ENCODE measurements at places on chromosomes 12 and 14. TPM values are rescaled to one million over a fixed set of nuclear protein-coding genes. Genes with fewer than 3 reads are reported as not detected.
A peak's percentile ranks its signal among the peaks of the same experiment; 100 is the strongest.

Gene MDGA2
- total RNA-seq = not detected

Gene SRRM4
- 0.12 TPM for total RNA-seq

Gene PMEL
- total RNA-seq = 4.9 TPM

Gene FIGNL2
- total RNA-seq = 1.5 TPM

Gene LHX5
- not detected for total RNA-seq

Gene RIMBP2
- total RNA-seq = 0.09 TPM

Gene DIO2
- total RNA-seq = 1.0 TPM

Gene SPIC
- not detected for total RNA-seq

Gene TUBA1C
- 113 TPM for total RNA-seq

Gene SMAGP
- total RNA-seq = 34.2 TPM

GRCh38 chr14:33493266-33493665 lies 457.6 kb downstream of the EGLN3 start:
- no peak for DNase-seq
- H3K27ac ChIP-seq = no peak overlapping the region
- no peaks in the 10 kb centered on the region for H3K4me1 ChIP-seq
- H3K27me3 ChIP-seq = no peaks in the 10 kb centered on the region

DNA sequence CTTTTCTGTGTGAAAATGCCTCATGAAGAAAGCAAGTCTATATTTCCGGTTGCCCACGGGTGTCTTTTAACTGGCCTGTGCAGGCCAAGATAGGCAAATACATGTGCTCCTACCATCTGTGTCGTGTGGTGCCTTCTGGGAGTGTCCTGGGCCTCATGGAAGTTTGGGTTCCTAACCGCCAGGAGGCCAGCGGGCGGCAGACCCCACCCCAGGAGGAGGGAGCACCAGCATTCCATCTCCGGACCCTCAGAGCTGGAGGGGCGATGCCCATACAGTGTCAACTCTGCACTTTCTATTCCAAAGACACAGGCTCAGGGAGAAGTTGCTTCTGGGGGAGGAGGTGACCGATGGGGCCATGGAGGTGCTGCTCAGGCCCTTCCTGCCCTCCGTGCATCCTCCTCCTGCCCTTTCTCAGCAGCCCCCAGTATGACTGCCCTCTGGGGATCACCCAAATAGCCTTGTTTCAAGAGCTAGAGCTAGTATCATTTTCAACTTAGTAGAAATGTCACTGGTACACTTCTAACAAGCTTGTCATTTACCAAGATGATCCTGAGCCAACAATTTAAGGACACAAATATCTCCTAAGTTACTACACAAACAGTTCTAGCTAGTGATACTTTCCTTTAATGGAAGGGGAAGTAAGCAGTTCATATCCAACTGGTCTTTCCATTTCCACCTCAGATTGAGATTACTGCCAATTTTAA lies 17.8 kb downstream of the CCDC92 start:
- no peaks in the 10 kb centered on the region for H3K27me3 ChIP-seq
- H3K27ac ChIP-seq = no peak overlapping the region
- no peaks in the 10 kb centered on the region for H3K36me3 ChIP-seq
- H3K4me3 ChIP-seq = no peak overlapping the region
- no peak for DNase-seq

DNA sequence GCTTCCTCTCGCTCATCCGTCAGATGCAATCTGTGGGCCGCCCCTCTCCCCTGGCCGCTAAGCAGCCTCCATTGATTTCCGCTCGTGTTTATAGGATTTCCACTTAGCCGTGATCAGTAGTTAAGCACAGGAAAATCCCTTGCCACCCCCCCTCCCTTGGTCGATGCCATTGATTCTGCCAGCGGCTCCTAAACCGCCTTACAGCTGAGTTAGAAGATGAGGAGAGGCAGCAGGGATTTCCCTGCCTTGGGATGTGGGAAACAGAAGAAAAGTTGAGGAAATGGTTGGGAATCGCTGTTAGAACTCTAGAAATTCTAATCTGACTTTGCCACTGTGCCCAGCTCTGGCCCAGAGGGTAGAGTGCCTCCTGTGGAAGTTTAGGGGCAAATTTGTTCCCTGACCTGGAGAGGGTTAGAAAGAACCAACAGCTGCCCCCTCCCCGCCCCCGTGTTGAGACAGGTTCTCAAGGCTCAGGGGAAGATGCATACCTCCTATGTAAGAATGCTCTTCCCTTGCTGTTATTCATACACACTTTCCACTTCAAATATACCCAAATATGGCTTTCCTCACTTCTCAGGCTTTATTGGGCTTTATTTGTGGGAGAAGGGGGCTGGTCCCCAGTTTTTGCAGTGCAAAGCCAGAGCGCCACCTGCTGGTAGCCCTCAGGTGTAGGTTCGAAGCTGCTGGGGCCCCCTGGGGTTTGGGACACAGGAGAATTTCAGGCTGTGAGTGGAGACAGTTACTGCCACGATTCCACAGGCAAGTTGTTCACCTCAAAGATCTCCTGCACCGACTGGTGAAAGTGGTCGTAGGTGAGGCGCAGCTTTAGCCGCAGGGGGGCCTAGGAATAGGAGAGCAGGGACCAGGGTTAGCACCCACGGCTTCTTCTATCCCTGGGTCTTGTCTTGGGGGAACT lies 3.2 kb downstream of the THTPA start:
- H3K4me1 ChIP-seq = peaks cover 19% of the 10 kb centered on the region
- no peaks in the 10 kb centered on the region for H3K27me3 ChIP-seq
- peaks cover 52% of the 10 kb centered on the region for H3K36me3 ChIP-seq
- H3K27ac ChIP-seq = no peak overlapping the region

GRCh38 chr12:113506867-113507266 lies 35.2 kb upstream of the LHX5 start:
- no peak for DNase-seq
- H3K27me3 ChIP-seq = peaks cover 34% of the 10 kb centered on the region
- no peaks in the 10 kb centered on the region for H3K36me3 ChIP-seq
- no peak overlapping the region for H3K4me3 ChIP-seq

DNA sequence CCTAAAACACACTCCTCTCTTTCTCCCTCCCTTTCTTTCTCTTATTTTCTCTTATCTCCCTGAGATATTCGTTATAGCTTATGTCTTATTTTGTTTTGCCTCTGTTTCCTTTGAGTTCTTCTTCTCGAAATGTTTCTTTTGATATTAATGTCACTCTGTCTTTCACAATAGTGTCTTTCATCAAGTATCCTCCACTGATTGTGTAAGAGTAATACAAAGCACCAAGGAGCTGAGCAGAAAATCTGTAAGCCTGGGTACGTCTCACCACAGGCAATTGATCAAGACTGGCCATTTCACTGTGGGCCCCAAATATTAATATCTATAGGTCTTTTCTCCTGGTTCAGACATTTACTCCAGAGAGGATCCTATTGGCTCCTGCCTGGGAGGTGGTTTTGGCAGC lies 4.8 kb upstream of the LYZ start:
- H3K27ac ChIP-seq = no peak overlapping the region
- DNase-seq = no peak
- H3K36me3 ChIP-seq = no peaks in the 10 kb centered on the region
- peaks cover 29% of the 10 kb centered on the region for H3K4me1 ChIP-seq
- no peak overlapping the region for H3K4me3 ChIP-seq

DNA sequence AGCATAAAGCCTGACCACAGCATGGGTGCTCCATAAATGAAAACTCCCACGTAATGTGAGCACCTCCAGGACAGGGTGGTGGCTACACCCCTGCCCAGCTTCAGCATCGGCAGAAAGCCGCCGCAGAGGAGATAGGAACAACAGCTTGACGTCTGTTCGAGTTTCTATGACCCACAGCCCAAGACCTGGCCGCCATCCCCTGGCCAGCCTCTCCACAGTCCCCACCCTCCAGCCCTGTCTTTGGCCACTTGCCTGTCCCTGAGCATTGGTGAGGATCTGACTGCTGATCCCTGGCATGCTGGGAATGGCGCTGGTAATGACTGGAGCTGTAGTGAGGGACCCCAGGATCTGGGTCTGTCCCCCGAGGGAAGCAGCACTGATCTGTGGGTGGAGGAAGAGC lies 21.3 kb downstream of the POU6F1 start:
- no peak overlapping the region for H3K4me3 ChIP-seq
- no peaks in the 10 kb centered on the region for H3K27me3 ChIP-seq
- H3K36me3 ChIP-seq = no peaks in the 10 kb centered on the region
- H3K27ac ChIP-seq = no peak overlapping the region
- no peaks in the 10 kb centered on the region for H3K4me1 ChIP-seq
- DNase-seq = no peak

DNA sequence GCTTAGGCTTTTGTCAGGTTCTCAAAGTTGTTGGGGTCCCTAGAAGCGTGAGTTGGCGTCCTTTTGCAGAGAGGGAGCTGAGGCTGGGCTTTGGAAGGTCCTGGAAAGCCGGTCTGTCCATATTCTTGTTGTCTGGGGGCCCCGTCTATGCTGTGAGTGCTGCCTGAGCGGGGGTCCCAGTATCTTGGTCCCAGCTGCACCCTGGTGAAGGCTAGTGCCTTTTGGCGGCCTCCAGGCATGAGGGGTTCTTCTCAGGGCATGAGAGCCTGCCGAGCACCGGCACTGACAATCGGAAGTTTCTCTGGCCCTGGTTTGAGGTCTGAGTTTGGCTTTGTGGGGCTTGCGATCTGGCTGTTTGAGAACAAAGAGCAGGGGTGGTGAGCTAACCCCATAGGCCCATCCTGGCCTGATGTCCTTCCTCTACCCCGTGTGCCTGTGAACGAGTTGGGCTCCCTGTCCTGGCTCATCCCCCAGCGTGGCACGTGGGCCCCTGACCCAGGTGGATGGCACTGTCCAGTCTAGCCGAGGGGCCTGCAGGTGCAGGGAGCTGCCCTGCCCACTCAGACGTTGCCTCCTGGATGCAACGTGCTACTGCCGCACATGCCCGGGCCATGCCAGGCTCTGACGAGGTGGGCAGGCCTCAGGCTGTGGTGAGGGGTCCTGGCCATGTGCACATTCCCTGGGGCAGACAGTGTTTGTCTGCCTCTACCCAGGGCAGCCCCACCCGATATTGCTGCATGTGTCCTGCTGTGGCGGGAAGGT lies 3.9 kb downstream of the CEP170B start:
- no peak overlapping the region for H3K27ac ChIP-seq
- peaks cover 6% of the 10 kb centered on the region for H3K27me3 ChIP-seq
- H3K4me3 ChIP-seq = no peak overlapping the region
- no peak for DNase-seq
- peaks cover 17% of the 10 kb centered on the region for H3K4me1 ChIP-seq

- DNase-seq = no peak
- no peaks in the 10 kb centered on the region for H3K36me3 ChIP-seq
- no peaks in the 10 kb centered on the region for H3K4me1 ChIP-seq
- H3K27me3 ChIP-seq = no peaks in the 10 kb centered on the region
- no peak overlapping the region for H3K27ac ChIP-seq
These were observed 81.9 kb upstream of the PELI2 start for GRCh38 chr14:56036353-56036752.

DNA sequence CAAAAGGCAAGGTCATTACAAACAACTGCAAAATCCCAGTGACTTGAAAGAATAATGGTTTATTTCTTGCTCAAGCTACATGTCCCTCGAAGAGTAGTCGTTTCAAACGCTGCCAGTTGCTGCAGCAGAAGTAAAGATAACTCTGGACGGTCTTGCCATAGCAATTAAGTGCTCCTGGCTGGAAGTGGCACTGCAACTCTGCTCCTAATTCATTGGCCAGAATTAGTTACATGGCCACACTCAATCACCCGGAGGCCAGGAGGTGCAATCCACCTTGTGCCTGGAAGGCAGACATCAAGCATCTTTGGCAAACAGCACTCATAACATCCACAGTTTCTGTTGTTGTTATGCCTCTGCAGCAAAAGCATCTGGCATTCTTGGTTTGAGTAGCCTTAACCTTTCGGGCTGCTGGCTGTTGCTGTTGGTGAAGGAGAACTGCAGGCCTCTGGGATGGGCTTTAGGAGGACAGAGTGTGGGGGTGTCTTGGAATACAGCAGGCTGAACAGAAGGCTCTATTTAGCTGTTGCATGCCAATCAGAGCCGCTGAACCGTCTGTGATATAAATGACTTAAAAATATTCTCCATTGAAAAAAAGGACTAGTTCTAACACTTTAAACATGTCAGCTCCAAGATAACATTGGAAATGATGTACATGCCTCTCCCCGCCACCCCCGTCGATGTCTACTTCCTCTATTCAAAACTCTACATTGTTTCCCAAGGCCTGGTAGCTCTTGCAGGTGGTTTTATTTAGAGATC lies 123.5 kb upstream of the DYRK2 start:
- no peaks in the 10 kb centered on the region for H3K4me1 ChIP-seq
- DNase-seq = no peak
- no peaks in the 10 kb centered on the region for H3K36me3 ChIP-seq

DNA sequence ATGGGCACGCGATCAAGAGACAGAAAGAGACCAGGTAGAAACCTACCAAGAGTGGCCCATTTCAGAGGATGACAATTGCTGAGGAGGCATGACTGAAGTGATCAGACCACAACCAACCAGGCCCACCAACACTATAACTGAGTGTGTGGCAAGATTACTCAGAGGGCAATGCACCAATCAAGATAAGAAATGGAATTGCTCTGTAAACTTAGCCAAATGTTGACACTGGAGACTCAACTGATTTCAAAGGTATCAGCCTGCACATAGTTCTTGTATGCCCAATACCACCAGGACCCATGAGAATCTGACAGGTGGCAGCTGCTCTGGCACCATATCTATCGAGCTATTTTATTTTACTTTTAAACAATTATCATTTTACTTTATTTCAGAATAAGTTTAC lies 128.9 kb downstream of the FOXN3 start:
- peaks cover 3% of the 10 kb centered on the region for H3K4me1 ChIP-seq
- peaks cover 4% of the 10 kb centered on the region for H3K36me3 ChIP-seq
- DNase-seq = no peak
- no peak overlapping the region for H3K27ac ChIP-seq
- H3K4me3 ChIP-seq = no peak overlapping the region
- H3K27me3 ChIP-seq = no peaks in the 10 kb centered on the region

- no peak for DNase-seq
- no peaks in the 10 kb centered on the region for H3K36me3 ChIP-seq
- H3K27ac ChIP-seq = no peak overlapping the region
- no peaks in the 10 kb centered on the region for H3K27me3 ChIP-seq
- H3K4me3 ChIP-seq = no peak overlapping the region
- H3K4me1 ChIP-seq = peaks cover 15% of the 10 kb centered on the region
These were observed 6.9 kb downstream of the GALNT4 start for GRCh38 chr12:89517720-89518119.

DNA sequence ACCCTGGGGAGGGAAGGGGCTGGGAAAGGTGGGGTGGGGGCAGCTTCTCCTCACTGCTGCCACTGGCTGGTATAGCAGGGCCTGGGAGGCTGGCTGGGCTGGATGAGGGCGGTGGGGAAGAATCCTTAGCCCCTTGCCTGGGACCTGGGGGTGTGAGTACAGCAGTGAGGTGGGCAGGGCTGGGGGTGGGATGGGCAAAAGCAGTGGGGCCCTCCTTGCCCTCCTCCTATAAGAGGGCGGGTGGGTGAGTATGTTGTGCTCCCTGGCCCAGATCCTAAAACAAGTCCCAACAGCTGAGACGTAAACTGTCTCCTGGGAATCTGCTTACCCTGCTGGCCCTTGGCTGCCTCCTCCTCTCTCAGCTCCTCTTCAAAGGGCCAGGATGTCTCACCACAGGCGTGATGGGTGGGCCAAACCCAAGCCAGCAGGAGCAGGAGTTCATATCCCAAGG lies 2.2 kb downstream of the NCKAP5L start:
- H3K27ac ChIP-seq = peak overlapping the region; percentile 6
- H3K4me3 ChIP-seq = no peak overlapping the region
- H3K4me1 ChIP-seq = peaks cover 55% of the 10 kb centered on the region
- no peaks in the 10 kb centered on the region for H3K27me3 ChIP-seq
- no peak for DNase-seq
